ENCODE measurements at places on chromosomes 6 and 20. TPM values are rescaled to one million over a fixed set of nuclear protein-coding genes. Genes with fewer than 3 reads are reported as not detected.

SPINT3 gene
- not detected for total RNA-seq

PPIL4 gene
- total RNA-seq: 32.4 TPM

ZC2HC1B gene
- not detected for total RNA-seq

CDH4 gene
- 0.18 TPM for total RNA-seq

Measured in smooth muscle cell of bladder (primary cell).